ENCODE measurements at places on chromosomes 13 and 19. TPM values are rescaled to one million over a fixed set of nuclear protein-coding genes. Genes with fewer than 3 reads are reported as not detected.

DNA sequence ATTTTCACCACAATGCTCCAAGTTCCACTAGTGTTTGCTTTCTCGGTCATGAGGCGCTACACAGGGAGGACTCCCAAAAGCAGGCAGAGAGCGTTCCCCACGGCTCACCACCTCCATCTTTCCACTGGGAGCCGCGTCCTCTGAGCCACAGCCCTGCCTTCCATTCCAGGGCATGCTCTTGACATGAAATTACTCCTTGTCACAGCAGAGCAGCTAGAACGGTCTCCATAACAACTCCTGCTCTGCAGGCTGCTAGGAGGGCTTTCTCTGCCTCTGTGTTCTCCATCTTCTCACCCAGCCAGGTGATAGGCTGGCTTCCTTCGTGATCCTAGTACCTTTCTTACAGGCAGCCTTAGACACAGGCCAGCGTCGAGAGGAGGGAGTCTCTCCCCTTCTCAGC is 171.8 kb upstream of the UBL3 start:
- DNase-seq = no peak

DNA sequence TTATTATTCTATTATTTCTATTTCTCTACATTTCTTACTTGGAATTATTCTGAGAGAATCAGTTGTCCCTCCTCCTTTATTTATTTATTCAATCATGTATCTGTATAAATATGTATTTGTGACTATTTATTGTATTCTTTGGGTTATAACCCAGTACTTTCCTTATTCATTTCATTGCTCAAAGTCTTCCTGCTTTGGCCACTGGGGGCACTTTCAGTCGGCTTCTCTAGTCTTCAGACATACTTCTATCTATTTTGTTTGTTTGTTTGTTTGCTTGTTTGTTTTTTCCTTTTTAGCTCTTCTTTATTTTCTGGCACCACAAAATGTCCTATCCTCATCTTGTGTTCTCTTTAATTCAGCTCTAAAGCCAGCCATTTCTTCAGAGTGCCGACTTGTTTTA is 260.4 kb downstream of the NALCN start:
- no peak for DNase-seq

Gene CEACAM4
- not detected for total RNA-seq

GRCh38 chr19:56108447-56109195 is 12.5 kb downstream of the ZNF787 start:
- no peak for DNase-seq

DNA sequence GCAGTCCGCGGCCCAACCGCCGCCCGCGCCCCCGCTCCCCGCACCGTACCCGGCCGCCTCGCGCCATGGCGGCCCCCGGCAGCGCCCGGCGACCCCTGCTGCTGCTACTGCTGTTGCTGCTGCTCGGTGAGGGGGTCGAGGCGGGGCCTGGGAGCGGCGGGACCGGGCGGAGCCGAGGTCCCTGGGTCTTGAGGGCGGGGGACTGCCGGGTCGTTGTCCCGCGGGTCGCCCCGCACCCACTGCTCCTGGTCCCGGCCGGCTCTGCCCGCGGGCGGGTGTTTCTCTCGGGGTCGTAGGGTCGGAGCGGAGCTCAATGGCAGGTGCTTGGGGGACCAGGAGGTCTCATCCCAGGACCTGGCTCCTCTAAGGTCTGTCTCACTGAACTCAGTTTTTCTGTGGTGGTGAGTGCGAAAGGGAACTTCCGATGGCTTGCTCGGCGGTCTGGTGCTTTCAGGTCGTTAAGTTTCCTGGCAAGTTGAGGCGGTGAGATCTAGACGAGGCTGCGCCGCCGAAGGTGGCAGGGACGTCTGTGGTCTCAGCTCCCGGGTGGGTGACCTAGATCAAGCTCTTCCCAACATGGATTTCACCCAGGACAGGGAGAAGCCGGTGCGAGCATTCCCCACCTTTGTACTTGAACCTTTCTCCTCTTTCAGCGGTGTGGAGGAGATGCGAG is 467 bp downstream of the LAMP1 start:
- no peak for DNase-seq

Gene TMEM145
- not detected for total RNA-seq

Gene SSC5D
- 2.4 TPM for total RNA-seq

DNA sequence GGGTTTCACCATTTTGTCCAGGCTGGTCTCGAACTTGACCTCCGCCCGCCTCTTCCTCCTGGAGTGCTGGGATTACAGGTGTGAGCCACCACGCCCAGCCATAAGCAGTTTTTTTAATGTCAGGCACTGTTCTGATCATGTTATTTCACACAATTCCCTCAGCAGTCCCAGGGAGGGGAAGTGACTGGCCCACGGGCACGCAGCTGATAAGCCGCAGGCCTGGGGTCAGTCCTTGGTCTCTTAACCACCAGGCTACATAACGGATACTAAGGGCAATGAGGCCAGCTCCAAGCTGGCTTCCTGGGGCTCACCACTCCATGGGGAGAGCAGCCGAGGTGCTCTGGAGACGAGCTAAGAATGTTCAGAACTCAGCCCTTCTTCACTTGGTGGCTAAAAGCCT is 13.5 kb downstream of the BRSK1 start:
- no peak for DNase-seq

GRCh38 chr13:54989418-54989817 is 1960.8 kb downstream of the OLFM4 start:
- no peak for DNase-seq

Gene OR7C1
- not detected for total RNA-seq

Gene ZNF284
- total RNA-seq = 1.5 TPM

- no peak for DNase-seq
Observed at GRCh38 chr13:69319656-69320055, 788.0 kb upstream of the ATXN8OS start.

- DNase-seq = no peak
Observed at GRCh38 chr13:24511816-24512196, 772 bp downstream of the PARP4 start.
